IMR-90 (cell line): ENCODE measurements at places on chromosomes 6 and 20.

GRCh38 chr20:21433329-21433890 lies 36.1 kb upstream of the NKX2-4 start:
- DNase-seq, result peak; percentile 31

DNA sequence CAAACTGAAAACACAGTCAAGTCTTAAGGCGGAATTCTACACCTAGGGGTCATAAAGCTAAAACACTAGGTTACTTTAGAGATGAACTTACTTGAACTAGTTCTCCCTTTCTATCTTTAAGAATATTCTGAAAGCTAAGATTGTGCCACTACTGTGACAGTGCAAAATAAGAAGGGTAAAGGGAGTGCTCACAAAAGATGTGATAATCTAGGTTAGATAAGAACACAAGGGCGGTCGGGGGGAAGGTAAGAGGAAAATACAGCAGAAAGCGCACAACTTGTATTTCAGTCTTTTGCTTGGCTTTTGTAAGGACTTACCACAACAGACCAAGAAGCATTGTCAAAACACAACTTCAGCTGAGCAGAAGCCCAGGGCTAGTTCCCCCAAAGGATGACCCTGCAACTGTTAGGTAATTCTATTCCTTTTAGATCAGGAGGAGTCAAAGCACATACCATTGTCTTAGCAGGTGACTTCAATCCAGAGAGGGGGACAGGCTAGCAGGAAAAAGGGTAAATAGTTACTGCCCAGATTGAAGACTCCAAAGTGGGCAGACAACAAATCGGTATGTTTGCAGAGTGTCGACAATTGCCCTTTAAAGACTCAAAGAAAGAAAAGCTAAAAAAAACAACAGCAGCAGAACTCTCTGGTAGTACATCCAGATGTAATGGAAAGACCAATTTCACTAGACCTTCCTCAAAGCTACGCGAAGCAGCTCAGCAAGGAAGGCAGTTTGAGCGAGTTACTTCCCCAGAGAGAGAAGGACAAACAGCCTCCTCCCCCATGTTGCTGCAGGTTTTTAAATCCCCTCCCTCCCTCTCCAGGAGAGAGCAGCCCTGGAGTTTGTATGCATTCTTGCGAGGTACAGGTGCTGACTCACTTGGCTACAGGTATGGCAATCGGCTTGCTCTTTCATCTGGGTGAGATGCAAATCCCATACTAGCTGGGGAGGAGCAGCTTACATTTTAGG lies 59.0 kb downstream of the RIPOR2 start:
- no peak for DNase-seq

DNA sequence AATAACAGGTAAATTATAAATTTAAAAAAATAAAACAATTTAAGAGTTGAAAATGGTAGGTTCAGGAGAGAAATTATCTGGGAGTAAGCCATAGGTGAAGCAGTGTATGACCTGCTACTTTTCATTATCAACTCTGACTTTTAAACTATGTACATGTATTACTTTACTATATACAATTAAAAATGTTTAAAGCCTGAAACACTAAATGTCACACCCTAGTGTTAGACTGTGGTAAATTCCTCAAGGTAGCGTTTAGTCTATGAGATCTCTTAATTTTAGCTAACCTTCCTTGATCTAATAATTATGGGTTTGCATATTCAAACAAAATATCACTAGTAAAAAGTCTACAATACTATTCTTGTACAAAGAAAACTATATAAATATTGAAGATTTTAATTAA lies 22.3 kb upstream of the TBC1D32 start:
- DNase-seq, result no peak

GRCh38 chr6:47478233-47479139 lies 897 bp downstream of the CD2AP start:
- DNase-seq, result peak; percentile 30

GRCh38 chr6:29628419-29629281 lies 4.3 kb downstream of the GABBR1 start:
- DNase-seq, result peak; percentile 73

DNA sequence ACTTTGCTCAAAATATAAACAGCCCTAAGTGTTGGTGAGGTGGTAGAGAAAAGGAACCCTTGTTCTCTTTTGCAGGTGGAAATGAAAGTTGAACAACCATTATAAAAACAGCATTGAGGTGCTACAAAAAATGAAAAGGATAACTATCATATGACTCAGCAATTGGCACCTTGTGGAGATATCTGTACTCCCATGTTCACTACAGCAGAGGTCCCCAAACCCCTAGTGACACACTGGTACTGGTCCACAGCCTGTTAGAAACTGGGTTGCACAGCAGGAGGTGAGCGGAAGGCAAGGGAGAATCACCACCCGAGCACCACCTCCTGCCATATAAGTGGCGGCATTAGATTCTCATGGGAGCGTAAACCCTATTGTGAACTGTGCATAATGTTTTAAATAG lies 267.4 kb upstream of the THEMIS start:
- no peak for DNase-seq

DNA sequence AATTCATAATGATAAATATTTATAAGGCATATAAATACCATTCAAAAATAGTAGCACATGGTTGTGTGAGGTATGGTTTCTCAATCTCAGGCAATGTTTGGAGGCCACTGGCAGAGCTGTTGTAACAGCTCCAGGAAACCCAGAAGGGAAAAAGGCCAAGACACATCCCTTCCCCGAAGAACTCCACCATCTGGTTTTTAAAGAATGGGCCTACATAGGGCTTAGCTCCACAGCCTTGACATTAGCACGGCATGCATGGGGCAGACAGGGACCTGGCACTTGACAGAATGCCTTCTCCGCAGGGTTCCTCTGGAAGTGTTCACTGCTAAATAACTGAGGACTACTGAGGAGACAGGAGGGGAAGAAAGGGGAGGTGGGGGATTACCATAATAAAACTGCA lies 16.1 kb upstream of the FOXO3 start:
- peak; percentile 60 for DNase-seq

GRCh38 chr6:11598687-11599086 lies 61.1 kb downstream of the TMEM170B start:
- DNase-seq, result no peak

GRCh38 chr6:1145768-1146218 lies 166.1 kb upstream of the FOXQ1 start:
- DNase-seq, result no peak

DNA sequence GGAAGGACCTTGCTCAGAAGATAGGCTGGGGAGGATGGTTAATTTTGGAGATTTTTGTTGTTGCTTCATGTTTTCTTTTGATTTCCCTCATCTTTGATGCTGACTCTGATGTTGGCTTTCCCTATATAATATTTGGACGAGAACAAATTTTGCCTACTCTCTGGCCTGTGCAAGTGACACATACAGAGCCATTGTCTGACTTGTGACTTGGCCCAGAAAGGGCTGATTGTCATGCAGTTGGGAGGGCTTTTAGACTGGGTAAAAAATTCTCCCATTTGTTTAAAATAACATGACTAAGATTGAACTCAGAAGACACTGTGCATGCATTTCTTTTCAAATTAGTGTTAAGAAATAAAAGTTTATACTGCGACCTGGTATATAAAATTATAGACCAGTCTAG lies 98.6 kb upstream of the SUPT3H start:
- no peak for DNase-seq

GRCh38 chr20:10792291-10792690 lies 118.5 kb upstream of the JAG1 start:
- DNase-seq, result no peak

DNA sequence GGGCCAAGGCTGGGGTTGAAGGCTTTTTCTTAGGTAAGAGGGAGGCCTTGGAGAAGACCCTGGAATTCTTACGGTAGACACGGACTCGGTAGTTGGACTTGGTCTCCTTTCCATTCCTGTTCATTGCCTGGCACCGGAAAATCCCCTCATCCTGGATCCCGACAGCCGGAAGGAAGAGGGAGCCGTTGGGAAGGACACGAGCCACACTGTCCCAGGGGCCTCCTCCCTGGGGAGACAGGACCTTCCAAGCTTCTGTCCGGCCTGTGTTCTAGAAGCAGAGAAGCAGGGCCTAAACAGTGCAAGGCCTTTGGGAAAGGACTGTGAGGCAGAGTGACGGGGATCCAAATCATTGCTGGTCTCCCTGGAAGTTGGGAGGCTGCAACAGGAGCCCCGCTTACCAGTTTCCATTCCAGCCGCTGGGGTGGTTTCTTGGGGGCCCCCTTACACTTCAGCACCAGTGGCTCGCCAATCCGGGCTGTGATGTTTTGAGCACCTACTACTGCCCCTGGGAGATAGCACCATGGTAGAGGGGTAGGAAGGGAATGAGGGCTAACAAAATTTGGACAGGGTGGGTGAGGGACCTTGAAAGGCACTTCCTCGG lies 470 bp downstream of the AGER start:
- DNase-seq, result no peak

GRCh38 chr20:6024768-6025167 lies 29.1 kb downstream of the LRRN4 start:
- no peak for DNase-seq

DNA sequence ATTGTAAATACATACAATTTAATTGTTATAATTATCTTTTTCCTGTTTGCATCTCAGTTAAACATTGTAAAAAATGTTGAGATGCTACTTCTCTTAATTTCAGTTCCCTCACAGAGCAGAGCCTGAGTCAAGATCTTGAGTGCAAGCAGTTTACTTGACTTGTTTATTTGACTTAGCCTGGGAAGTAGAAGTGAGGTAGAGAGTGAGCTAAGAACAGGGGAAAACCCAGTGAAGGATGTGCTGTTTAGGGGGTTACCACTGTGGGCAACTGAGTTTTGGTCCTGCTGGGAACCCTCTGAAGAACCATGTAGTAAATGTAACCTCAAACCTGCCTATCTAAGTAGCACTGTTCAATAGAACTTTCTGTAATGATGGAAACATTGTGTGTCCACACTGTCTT lies 495.2 kb upstream of the FLRT3 start:
- no peak for DNase-seq

DNA sequence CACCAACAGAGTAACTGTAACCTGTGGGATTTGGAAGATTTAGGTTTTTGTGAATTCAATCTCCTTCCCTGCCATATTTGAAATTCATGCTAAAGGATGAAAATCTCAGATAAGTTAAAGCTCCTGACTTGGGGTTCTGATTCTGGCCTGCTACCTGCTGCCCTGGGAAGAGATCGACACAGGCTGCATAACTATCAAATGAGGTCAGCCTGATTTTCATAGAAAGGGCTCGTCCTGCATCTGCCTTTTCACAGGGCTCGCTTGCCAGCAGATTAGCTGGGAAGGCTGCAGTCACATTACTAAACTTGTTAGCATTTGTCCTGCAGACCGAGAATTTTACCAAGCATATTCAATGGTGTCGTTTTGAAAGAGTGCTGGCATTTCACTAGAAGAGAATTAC lies 14.6 kb downstream of the GCLC start:
- peak; percentile 43 for DNase-seq

DNA sequence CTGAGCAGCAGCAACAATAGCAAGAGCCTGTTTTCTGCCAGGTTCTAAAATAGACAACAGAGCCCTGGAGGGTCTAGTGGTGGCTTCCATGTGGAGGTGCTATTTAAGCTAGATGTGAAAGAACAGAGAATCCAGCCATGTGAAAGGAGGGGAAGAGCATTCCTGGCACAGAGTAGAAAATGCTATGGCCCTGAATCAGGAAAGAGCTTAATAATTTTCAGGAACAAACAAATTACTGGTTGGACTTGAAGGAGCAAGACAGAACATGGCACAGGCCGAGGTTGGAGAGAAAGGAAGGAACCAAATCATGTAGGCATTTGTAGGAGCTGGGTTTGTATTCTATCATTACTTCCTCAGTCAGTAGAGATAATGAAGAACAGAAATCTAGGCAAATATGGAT lies 98.3 kb downstream of the AIG1 start:
- no peak for DNase-seq

DNA sequence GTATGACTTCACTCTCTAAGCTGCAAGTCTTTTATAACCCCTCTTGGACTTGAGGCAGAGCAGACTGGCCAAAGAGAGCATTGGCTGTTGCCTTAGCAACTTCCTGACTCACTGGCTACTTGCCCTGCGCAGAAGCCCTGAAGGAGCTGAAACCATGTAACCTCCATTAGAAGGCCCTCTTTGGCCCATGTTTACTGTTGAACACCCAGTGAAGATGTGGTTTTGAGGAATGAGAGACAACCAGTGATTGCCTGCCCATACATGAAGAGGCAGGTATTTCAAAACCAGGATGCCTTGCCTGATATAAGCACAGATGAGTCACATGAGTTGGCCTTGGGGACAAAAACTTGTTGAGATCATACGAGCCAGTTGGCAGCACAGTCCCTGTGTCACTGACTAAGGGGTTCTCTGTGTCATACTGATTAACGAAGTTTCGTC lies 182.5 kb downstream of the EDN1 start:
- peak; percentile 67 for DNase-seq
